Activated CD4-positive, alpha-beta T cell treated with anti-CD3 and anti-CD28 coated beads for 36 hours (primary cell): ENCODE measurements at places on chromosomes 1 and 21. TPM values are rescaled to one million over a fixed set of nuclear protein-coding genes. Genes with fewer than 3 reads are reported as not detected.

DNA sequence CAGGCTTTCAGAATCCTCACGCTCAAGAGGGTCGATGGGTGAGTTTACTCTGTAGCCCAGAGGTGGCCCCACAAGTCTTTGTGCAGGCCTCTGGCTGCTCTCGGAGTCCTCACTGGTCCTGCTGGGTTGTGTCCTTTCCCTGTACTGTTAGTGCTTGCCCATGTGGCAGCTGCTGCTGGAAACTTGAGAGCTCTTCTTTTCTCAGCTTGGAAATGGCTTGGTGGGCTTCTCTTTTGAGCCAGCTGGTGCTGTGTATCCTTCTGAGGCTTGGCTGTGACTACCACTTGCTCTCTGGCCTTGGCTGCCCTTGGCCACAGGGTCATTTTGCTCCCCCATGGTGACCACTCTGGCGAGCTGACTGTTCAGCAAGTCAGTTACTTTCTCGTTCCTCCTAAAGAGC is 82.2 kb upstream of the LMO4 start:
- DNase-seq = no peak

GRCh38 chr1:218633238-218633988 is 288.3 kb downstream of the TGFB2 start:
- no peak for DNase-seq

- no peak for DNase-seq
Observed at GRCh38 chr21:25737421-25737820, 2.6 kb downstream of the GABPA start.

The TFAP2E gene
- 0.53 TPM for total RNA-seq

The PFKFB2 gene
- 3.1 TPM for total RNA-seq

DNA sequence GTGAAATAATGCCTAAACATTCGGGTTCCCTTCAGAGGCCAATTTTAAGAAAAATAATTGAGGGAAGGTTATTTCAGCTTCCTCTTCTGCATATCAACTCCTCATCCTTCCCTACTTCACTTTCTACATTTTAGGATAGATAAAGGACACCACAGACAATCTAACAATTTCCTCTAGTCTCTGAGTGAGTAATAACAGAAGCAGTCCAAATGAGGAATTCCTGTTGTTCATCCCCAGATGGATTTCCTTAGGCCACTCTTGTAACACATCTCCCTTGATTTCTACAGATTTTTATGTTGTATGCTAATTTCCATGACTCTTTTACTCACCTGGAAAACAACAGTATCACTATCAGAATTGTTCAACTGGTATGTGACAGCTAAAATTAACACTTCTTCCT is 87.7 kb upstream of the LYPLAL1 start:
- DNase-seq = no peak

The EPHA10 gene
- 0.51 TPM for total RNA-seq

DNA sequence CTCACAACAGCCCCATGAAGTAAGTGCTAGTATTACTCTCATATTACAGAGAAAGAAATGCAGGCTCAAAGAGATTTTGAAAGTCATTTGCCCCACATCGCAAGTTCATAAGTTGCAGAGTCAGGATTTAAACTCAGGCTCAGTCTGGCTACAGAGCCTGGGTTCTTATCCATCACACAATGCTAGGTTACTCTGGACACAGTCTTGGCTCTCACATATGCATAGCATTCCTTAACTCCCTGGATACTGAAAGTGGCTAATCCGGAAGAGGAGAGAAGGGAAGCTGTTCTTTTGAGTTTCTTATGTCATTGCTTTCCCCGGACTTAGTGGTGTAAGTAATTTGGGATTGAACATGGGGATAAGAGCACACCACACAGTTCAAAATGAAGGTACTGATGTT is 357.4 kb upstream of the PLXNA2 start:
- no peak for DNase-seq

The TMPRSS3 gene
- total RNA-seq = 113 TPM

DNA sequence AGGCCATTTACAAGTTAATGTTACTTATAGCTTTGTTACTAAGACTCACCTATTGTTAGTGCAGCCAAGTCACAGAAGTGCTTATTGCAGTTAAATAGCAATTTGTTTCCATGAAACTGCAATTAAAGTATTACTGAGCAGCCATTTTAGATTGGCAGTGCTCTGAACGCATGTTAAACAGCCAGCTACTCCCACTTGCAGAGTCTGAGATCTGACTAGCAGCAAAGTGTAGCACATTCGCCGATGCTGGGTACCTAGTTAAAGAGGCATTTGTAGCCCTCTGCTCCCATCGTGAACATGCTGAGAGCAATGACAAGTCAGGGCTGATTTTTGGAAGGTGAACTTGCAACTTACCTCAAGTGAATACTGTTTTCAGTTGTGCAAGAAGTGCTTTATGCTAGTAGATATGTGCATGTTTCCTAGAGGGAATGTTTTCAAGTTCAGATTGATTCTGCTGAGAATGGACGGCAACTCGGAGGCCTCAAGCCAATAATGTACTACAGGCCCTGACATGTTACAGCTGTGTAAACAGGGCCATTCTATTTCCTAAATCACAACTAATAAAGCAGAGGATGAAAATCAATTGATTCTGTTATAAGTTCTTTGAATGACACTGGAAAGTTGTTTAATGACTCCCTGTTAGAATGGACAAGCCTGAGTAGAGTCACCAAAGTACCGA is 19.8 kb downstream of the LMO4 start:
- no peak for DNase-seq

The SOX13 gene
- 1.1 TPM for total RNA-seq

GRCh38 chr1:214331827-214332423 is 51.0 kb downstream of the SMYD2 start:
- DNase-seq = peak; percentile 78

DNA sequence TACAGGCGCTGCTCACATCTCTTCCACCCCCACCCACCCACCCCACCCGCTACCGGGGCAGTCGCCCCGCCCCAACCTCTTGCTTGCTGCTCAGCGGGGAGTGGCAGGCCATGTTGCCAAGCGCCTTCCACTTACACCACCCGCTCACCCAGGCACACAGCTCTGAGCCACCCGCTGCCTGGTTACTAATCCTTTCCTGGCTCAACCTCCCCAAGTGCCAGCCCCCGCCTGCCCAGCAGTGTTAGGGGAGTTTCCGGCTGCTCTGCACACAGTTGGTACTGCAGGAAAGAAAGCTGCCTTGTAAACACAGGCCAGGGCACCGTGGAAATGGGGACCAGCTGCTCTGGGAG is 56.2 kb downstream of the LACTBL1 start:
- no peak for DNase-seq

The RBBP4 gene
- total RNA-seq = 331 TPM

- no peak for DNase-seq
Observed at GRCh38 chr21:23853796-23854379, 1753.4 kb downstream of the MRPL39 start.

The RXFP4 gene
- total RNA-seq = not detected

- DNase-seq = peak; percentile 52
Observed at GRCh38 chr1:24351247-24351646, 32.1 kb downstream of the GRHL3 start.

- DNase-seq = no peak
Observed at GRCh38 chr1:113223040-113223439, 150.0 kb downstream of the LRIG2 start.

DNA sequence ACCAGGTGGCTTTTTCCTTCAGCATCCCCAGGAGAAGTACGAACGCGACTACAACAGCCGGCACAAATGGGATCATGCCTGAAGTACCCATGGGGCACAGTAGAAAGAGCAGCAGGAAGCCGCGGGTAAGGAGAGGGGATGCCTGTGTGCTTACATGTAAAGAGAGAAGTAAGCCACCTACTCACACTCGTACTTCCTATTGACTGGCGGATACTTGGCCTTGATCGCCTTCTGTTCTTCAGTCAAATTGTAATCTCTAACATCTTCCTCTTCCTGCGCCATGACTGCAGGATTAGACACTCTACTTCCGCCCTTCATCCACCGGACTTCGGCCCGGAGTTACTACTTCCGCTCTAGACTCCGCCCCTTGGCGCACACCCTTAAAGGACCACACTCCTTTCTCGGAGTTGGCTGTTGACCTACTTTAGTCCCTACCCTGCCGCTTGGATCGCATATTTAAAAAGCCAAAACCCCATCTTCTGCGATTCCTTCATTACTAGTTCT is at the start of gene ZBTB8OS:
ZBTB8OS (minus strand) TSS at position 303 of the 504 bp plus-strand sequence; CDS start at position 282, 21 bp downstream.
- peak; percentile 91 for DNase-seq

The FCAMR gene
- not detected for total RNA-seq

GRCh38 chr1:24925082-24925779 is 4.8 kb downstream of the RUNX3 start:
- DNase-seq = peak; percentile 92

The SLC30A2 gene
- not detected for total RNA-seq

The PGBD5 gene
- total RNA-seq = not detected

GRCh38 chr1:198560161-198560560 is 19.7 kb upstream of the ATP6V1G3 start:
- no peak for DNase-seq
